ENCODE measurements at places on chromosomes 4 and X.

- DNase-seq: peak; percentile 49
Measured at GRCh38 chr4:47167081-47168035, 136.0 kb downstream of the GABRB1 start.

- peak; percentile 34 for DNase-seq
Measured at GRCh38 chrX:71636438-71637252, 18.3 kb upstream of the CXCR3 start.

- no peak for DNase-seq
Measured at GRCh38 chr4:60502733-60503132, 697.4 kb upstream of the ADGRL3 start.

DNA sequence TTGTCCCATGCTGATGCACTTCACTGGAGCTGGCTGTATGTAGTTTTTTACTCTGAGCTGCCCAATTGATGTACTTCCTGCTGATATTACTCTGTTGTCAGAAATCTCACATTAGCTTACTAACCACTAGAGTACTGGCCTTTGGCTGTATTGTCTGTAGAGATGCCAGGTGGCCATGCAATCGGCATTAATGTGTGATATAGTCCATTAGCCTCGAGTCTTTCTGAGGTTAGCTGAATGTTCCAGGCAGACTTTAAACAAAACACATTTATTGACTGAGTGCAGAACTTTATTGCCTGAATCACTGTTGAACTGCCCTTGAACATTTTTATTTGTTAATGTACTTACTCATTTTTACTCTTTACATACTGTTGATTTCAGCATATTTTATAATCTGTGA is 335.2 kb downstream of the PCDH10 start:
- no peak for DNase-seq

DNA sequence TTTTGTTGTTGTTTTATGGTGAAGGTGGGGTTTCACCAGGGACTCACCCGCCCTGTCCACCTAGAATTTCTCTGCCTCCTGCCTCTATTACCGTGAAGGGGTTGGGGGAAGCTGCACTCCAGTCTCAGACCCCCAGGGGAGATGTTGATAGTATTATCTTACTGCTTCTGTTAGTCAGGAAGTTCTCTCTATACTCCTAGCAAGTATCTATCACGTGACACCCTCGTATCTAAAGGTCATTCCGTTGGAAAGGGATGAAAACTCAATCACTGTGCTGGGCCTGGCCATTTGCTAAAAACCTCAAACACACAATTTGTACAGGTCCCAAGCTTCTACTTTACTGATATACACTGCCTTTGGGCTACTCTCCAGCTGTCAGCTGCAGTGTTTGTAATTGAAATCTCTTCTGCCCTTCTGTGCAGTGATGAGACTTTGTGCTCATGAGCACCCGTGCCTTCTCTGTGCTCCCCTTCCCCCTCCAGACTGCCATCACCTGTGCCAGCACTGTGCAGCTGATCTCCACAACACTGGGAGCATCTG is 188.5 kb upstream of the ANXA3 start:
- DNase-seq: no peak

DNA sequence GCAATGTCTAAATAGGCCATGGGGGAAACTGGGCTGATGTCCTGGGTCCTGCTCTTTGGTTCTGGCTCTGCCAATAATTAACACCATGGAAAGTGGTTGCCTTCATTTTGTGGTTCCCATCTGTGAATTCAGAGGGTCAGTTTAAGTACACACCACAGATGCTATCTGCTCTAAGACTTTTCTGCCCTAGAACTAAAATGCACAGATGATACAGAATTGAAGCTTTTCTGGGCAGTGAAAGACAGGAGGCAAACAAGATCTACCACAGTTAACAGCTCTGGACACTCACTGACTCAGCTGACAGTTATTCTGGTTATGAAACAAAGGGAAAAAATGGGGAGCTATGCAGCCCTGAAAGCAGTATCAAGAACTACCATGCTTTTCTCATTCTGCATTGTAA is 37.3 kb downstream of the APBB2 start:
- peak; percentile 92 for DNase-seq

- DNase-seq: peak; percentile 48
Measured at GRCh38 chr4:186068581-186069348, at the start of gene TLR3. TSS of gene TLR3 (plus strand) at chr4:186069156. CDS start at chr4:186076620, 7,464 bp downstream.

GRCh38 chr4:126137782-126138170 is 823.0 kb downstream of the FAT4 start:
- peak; percentile 29 for DNase-seq

DNA sequence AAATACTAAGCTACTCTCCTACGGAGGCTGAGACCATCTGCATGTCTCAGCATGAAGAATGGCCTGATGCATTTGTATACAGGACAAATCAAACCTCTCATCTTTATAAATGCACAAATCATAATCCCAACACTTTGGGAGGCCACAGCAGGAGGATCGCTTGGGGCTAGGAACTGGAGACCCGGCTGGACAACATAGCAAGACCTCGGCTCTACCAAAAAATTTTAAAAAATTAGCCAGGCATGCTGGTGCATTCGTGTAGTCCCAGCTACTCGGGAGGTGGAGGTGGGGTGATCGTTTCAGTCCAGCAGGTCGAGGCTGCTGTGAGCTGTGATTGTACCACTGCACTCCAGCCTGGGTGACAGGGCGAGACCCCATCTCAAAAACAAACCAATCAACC is 262.8 kb downstream of the DHRSX start:
- no peak for DNase-seq

GRCh38 chr4:141464366-141464765 is 172.0 kb upstream of the IL15 start:
- DNase-seq: peak; percentile 6

DNA sequence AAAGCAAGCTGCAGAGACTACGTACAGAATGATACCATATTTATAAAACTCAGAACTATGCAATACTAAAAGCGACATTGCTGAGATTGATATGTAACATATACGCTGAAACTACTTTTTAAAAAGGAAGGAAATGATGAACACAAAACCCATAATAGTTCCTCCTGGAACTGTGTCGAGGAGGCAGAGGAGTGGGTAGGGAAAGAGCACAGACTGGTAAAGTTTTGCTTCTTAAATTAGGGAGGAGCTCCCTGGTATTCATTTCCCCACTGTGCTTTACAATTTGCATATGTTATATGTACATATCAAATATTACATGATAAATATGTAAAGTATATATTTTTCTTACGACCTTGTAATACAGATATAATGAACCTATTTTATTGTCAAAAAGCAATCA is 13.9 kb downstream of the UFSP2 start:
- DNase-seq: no peak

GRCh38 chr4:81428002-81428401 is 43.7 kb downstream of the RASGEF1B start:
- DNase-seq: no peak

GRCh38 chrX:83508526-83509253 is 600 bp downstream of the POU3F4 start:
- DNase-seq: no peak

- no peak for DNase-seq
Measured at GRCh38 chr4:11412211-11412610, 16.5 kb downstream of the HS3ST1 start.

DNA sequence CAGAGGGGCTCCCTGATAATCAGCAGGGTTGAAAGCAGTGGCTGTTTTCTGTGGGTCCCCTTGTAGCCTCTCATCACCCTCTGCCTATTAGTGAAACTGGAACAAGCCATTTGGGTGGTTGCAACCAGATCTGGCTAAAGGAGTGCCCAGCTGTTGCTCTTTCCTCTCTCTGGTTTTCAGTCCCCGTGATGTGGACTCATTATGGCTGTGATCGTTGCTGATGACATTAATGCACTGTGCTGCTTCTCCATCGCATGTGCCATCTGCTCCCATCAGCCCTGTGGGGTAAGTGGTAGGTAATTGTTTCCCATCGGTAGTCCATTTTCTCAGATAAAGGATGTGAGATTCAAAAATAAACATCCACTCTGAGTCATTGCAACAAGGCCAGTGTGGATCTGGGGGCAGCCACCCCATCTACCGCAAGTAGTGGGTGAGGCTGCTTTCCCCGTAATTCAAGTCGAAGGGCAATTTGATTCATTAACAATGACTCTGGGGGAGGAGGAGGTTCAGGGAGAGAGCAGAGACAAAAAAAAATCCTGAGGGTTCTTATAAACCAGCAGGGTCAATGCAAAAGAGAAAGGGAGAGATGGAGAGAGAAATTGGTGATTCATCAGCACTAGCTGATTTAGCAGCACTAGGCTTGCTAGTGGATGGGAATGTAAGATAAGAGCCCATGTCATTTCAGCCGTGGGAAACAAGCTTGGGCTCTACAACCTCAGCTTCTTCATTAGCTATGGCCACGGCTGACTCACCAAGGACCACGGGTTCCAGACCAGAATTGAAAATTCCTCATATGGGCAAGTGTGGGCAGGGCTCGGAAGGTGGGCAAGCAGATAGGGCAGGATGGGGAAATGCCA is 357.8 kb downstream of the MID1IP1 start:
- peak; percentile 72 for DNase-seq

- DNase-seq: no peak
Measured at GRCh38 chr4:141004823-141005222, 128.4 kb downstream of the RNF150 start.

DNA sequence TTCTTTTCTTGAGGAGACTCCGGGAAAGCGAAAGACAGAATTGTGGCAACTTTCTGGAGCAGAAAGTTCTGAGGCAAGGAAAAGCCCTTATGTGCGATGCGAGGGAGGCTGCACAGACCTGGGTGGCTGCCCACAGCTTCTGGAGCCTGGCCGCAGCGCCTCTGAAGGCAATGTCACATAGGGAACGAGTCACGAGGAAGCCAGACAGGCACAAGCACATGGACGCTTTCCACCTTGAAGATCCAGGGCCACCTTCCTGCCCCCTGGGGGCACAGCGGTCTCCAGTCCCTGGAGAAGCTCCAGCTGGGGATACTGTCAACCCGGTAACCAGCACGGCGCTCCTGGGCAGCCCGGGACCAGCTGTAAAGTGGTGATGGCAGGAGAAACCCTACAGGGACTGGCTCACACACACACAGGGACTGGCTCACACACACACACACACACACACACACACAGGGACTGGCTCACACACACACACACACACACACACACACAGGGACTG is 69.8 kb downstream of the MTNR1A start:
- peak; percentile 26 for DNase-seq

DNA sequence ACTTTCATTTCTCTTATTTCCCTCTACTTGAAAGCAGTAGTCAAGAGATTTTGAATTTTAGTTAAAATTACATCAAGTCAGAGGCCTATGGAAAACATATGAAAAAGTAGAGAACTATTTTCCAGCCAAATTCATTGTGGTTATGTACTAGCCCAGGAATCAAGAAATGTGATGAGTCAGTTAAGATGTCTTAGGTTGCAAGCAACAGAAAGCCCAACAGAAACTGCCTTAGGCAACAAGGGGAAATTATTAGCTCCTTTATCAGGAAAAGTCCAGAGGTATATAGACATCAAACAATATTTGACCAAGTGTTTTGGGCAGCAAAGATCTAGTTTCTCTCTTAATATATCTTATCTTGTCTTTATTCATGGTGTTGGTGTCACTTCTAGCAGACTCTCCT is 37.8 kb upstream of the FRMD7 start:
- DNase-seq: no peak

DNA sequence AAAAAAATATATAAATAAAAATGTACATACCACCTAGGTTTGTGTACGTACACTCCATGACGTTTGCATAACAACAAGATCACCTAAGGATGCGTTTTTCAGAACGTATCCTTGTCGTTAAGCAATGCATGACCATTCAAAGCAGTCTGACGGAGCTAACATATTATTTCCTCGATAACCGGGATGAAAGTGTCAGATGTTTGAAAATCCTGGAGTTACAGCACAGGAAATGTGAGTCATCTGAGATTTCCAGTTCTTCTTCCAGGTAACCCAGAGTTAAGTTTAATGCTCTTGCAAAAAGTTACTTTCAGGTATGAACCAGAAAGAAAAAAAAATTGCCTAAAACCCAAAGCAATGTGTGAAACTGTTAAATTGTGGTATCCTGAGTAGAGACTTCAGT is 107.9 kb downstream of the LDB2 start:
- no peak for DNase-seq

DNA sequence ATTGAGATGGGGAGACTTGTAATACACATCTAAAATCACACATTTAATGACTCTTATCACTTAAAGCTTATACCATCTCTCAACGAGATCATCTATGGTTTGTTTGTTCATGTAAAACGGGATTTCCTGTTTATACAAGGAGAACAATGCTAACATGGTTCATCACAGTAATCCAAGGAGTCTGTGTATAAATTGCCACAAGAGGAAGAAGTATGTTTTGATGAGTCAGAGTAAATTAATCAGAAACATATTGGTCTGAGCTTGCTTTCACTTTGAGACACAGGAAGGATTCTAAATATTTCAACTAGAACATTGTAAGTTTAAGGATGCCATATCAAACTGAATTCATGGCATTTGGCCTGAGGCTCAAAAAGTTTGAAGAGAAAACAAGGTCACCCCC is 594.1 kb downstream of the GLUD2 start:
- peak; percentile 0 for DNase-seq

DNA sequence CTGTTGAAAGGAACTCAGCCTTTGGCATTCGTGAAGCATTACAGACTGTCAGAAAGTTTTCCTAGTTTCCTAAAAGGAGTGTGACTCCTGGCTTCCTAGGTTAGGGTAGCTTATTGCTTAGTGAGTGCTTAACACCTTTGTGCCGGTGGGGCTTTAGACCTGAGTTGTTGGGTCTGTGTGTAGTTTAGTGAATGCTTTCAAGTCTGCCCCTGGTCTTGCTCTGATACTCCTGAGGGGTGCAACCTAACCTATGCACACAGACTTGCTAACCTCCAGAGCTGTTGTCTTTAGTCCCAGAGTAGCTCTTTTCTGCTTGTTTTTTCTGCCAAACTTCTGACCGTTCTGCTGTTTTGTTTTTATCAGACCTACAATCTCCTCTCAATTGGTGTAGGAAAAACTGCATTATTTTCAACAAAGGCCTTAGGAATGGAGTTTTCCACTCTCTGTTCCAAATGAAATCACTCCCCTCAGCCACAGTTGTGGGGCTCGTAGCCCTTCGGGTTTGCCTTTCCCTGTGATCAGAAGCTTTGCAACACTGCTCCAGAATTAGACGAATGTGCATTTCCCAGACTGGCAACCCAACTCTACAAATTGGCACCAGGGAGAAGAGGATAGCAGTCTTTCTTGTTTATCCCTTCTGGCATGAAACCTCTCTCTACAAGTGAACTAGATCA is 1399.1 kb upstream of the PCDH7 start:
- no peak for DNase-seq

Data from LHCN-M2 (cell line).